Activated CD4-positive, CD25-positive, alpha-beta regulatory T cell (primary cell): ENCODE measurements at places on chromosomes 7 and 10.

DNA sequence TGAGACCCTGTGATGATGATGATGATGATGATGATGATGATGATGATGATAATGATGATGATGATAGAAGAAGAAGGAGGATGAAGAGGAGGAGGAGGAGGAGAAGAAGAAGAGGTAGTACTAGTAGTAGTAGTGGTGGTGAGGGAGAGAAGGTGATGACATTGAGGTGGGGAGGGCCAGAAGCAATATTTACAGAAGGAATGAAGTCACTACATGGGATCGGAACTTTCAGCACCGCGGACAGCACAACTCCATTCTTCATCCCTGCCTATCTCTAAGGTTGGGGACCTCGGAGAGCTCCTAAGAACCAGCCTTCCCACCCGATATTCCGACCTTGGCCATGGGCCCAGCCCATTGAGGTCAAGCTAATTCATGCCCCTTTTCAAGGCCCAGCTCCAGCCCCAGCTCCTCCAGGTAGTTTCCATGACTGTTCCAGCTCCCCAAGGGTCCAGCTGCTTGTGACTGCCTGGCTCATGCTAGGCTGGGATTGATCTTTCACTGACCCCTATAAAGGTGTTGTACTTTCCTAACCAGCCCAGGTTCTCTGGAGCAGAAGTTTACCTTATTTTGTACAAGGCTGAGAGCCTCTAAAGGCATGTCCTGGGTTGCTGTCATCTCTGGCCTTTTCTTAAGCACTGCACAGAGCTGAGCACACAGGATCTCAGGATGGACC is 10.3 kb downstream of the CRHR2 start:
- no peak for DNase-seq

DNA sequence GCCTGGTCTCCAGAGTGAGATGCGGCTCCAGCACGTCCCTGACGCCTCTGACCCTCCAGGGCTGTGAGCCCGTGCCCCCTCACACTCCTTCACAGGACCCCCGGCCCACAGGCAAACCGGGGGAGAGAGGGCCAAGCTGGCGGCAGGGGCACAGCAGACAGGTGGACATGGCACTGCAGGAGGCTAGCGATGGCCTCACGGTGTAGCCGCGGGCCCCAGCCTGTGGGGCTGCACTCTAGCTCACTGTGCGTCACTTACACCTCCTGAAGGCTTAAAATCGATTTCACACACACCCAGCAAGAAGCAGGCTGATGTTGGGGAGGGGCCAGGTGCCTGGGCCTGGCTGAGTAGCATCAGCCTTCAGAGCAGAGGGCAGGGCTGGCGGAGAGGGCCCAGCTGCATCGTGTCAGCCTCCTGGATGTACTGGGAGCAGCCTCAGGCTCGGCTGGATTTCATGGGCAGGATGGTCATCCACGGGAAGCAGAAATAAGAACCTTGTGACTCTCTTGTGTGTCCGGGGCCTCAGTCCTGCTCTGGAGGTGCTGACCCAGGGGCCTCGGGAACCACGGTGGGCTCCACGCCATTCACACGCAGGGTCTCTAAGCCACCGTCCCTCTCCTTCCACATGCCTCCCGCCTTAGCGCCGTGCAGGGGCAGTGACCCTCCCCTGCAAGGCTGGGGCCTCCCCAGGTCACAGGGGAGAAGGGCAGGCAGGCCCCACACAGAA is 19.4 kb upstream of the KNDC1 start:
- no peak for DNase-seq

- DNase-seq: no peak
Observed at GRCh38 chr10:102431452-102432124, 786 bp downstream of the CUEDC2 start.

- no peak for DNase-seq
Observed at GRCh38 chr7:21293771-21294170, 134.1 kb upstream of the SP4 start.

DNA sequence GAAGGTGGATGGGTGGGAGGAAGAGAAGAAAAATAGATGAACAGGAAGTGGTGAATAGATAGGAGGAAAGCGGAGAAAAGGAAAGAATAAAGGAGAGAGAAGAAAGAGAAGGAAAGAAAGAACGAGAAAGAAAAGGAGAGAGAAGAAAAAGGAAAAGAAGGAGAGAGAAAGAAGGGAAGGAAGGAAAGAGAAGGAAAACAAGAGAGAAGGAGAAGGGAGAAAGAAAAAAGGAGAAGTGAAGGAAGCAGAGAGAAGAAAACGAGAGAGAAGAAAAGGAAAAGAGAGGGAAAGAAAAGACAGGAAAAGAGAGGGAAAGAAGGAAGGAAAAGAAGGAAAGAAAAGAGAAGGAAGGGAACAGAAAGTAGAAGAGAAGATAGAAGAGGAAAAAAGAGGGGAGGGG is 211.8 kb downstream of the DIP2C start:
- DNase-seq: no peak

- no peak for DNase-seq
Observed at GRCh38 chr10:7846591-7846990, 28.3 kb downstream of the TAF3 start.

GRCh38 chr10:123100030-123100762 is 35.6 kb upstream of the HMX3 start:
- no peak for DNase-seq

DNA sequence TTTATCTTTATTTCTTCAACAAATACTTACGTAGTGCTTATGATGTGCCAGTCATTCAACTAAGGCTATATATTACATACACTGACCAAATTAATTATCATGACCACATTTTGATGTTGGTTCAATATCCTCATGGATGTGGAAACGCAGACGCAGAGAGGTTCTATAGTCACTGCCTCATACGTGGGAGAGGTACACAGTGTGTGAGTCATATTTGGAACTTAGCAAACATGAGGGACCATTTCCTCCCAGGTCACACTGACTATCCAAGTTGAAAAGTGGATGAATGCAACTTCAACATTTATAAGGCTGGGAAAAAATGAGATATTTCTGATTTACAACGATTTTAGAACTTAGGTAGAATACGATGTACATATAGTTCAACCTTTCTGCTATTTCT is 113.6 kb downstream of the PRLHR start:
- no peak for DNase-seq

DNA sequence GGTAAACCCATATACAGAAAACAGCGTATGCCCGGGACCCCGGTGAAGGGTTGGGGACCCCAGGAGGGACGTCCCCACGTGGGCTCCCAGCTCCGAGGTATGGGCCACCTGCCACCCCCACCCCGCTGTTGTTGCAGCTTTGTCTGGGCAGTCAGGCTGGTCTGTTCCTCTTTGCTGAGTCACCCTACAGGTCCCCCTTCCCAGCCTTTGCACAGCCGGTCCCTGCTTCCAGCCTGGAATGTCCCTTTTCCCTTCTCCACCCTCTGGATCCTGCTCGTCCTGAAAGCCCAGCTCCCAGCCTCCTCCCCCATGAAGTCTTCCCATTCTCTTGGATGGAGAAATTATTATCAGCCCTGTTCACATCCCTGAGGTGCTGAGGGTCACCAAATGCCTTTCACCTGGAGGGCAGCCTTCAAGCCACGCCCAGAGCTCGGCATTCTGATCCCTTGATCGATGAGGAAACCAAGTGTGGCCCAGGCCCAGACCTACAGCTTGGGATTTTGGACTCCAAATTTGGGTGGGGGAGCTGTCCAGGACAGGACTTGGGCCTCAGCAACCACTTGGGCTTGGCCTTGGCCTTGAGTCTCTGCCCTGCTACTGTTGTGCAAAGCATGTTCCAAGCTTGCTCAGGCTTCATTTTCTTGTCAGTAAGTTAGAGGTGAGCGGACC is 2.6 kb downstream of the CLDN4 start:
- DNase-seq: no peak
